ENCODE measurements at places on chromosomes 3 and 15.

DNA sequence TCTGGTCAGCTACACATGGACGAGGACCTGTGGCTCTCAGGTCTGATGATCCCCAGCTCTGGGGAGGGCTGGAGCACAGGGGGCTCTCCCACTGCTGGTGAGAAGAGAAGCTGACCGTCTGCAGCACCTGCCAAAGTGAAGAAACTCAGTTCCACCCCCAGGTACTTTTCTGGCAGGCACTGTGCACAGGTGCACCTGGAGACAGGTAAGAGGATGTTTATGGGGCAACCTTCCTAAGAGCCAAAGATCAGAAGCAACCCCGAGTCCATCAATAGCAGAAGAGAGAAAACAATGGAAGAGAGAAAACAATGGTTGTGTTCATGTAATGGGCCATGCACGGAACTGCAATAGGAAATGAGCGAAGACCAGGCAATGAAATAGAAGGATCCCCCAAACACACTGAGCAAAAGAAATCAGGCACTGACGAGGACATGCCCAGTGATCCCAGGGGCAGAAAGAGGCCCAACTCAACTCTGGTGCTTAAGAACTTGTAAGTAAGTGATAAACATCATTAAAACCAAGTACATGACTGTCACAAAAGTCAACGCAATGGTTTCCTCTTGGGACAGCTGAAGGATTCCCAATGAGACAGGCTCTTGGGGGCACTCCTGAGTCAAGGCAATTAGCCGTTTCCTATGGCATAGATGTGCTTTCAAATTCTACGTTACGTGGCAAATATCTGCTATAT lies 95.0 kb upstream of the ALDH1A3 start:
- DNase-seq = no peak

DNA sequence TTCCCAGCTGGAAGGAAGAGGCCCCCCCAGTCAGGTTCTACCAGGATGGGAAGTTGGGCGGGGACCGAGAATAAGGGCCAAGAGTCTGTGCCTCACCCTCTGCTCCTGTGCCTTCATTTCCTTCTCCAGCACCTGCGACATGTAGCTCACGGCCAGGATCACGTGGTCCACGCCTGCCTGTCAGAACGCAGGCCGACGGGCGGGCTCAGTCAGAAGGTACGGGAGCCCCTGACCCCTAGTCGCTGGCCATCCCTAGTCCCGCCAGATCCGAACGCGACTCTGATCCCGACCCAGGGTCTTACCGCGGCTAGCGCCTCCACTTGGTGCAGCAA lies 489 bp downstream of the GMPPB start:
- peak; percentile 73 for DNase-seq

DNA sequence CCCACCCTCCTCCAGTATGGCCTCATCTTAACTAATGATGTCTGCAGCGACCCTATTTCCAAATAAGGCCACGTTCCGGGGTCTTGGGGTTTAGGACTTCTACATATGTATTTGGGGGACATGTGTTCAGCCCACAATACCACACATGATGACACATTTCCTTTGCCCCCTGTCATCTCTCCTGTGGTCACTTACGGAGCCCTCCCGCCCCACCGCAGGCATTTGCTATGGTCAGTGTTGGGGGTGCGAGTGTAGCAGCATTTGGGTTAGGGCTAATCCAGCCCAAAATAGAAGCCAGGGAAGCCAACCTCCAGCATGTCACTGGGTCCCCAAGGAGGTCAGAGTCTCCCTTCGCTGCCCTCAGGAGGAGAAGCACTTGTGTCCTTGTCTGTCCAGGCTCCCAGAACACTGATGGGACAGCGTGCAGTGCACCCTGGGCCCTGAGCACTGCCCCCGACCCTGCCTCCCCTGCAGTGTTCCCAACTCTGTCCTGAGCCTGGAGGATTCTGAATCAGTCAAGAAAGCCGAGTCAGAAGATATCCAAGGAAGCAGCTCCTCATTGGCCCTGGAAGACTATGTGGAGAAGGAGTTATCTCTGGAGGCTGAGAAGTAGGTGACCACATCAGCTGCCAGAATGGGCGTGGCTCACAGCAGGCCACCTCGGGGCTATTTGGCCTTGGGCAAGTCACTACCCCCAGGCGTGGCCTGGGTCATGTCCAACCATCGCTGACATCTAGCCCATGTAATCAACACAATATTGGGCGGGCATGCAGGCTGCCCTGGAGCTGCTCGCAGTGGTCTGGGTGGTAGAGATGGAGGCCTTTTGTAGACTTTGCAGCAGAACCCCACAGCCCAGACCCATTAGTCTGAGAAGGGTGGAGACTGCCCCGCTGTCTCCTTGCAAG lies 46.9 kb upstream of the FGD5 start:
- no peak for DNase-seq

DNA sequence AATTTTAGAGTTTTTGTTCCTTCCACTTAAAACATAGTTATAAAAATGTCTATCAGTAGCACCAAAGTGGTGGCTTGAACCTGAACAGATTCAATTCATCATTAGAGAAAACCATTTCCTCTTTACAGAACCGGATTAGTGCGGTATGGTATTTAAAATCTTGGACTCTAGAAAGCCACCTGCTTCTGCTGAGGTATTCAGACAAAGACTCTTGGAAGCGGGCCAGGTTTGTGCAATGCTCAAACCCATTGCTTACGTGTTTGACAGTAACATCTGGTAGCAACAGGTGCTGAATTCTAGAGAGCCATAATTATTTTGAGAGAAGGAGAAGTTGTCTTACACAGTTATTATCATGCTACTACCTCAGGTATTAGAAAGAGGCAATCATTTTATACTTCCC lies 290.5 kb downstream of the NAALADL2 start:
- peak; percentile 46 for DNase-seq

GRCh38 chr15:57708047-57708446 lies 1.5 kb downstream of the POLR2M start:
- DNase-seq = no peak

- DNase-seq = no peak
These were observed 11.1 kb upstream of the RPL29 start for GRCh38 chr3:52006820-52007133.

DNA sequence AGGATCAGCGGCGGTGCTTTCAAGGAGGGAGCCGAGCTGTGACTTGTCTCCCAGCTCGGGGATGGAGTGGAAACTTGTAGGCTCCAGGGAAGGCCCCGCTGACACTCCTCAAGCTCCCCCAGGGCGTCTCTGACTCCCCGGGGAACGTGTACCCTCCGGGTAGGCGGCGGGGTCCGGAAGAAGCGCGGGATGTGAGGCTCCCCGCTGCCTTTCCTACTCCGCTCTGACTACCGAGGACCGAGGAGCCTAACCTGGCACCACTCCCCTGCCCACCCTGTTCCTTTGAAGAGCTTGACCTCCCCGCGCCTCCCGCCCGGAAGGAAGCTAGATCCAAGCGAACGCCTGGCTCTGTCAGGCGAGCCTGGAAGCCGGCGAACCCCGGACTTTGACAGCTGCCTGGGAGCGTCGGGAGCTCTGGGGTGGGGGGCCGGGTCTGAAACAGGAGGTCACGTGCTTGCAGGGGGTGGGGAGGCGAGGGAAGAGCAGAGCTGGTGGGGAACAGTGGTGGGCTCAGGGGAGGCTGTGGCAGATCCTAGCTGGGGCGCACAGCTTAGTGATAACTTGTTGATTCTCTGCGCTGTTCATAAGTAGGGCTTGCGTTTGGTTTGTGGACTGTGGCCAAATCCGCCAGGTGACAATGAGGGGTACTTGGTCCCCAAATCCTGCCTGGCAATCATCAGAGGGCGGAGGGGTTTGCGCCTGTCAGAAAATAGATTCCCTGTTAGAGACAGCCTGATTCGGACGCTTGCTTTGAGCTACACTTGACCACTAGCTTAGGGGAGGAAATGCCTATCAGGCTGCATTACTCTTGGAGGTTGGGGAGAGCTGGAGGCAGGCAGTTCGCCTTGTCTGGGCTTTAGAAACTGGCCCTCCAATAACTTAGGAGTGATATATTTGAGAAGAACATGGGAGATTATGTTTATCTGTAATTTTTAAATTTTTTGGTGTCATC lies 1.2 kb downstream of the CLSTN2 start:
- peak; percentile 72 for DNase-seq

- peak; percentile 34 for DNase-seq
These were observed 229.6 kb downstream of the BBX start for GRCh38 chr3:107752202-107752990.

DNA sequence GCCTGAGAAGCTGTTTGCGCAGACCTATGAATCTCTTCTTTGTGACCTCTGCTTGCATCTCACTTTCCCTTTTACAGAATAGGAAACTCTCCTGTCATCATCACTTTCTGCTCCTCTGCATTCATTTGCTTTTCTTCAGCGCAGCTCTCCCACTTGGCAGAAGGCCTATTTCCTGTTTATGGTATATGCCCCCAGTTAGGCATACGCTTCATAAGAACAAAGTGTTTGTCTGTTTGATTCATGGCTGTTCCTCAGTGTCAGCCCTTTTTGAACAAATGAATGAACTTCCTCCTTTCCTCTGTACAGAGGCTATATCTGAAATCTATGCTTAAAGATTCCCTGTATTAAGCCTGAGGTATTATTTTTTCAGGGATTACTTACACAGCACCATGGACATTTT lies 1216.9 kb upstream of the GBE1 start:
- peak; percentile 10 for DNase-seq

DNA sequence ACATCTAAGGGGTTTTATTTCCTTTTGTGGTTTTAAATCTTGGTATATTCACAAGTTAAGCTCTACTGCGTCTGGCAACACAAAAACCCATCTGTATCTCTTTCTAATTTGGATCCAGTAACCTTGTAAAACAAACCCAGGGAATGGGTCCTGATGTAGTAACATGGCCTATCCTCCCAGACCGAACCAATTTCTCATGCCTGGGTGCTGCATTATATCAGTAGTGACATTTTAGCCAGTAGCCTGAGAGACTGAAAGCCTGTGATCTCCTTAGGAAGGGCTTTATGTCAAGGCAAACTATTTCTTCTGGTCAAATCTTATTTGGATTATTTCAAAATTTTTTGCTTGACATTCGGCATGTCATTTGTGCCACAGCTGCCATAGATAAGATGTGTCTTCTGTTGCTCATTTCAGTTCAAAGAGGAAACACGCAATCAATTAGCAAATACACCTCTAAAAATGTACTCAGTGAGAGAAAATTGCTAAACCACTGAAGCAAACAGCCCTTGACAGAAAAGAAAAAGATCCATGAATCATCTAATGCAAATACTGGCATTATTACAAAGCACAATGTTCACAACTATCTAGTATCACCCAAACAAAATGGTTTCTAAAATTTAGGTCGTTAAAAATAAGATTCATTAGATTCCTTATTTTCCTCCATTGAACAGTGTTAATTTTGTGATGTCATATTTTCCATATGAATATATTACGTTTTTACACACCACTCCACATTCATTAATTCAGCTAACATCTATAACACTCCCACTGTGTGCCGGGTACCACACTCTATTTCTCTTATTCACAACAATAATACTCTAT lies 4.0 kb downstream of the NPTN start:
- peak; percentile 69 for DNase-seq

- no peak for DNase-seq
These were observed 83.6 kb upstream of the XCR1 start for GRCh38 chr3:46110701-46111493.

GRCh38 chr3:187689984-187690383 lies 12.4 kb downstream of the RTP2 start:
- no peak for DNase-seq

- no peak for DNase-seq
These were observed 186.6 kb downstream of the TIGIT start for GRCh38 chr3:114480442-114480841.

DNA sequence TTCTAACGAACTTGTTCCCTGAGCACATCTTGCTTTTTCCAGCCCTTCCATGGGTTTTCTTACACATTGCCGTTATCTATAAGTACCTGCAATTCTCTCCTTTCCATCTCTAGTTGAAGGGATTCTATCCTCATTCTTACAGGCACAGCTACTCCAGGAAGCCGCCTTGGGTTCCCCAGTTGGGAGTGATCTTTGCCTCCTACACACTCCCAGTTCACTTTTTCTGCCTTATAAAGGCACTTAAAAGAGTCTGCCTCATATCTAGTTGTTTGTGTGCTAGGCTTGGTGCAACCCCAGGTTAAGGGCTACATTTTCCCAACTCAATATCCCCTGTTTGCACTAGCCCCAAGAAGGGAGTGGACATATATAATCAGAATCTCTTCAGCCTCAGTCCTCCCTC lies 44.0 kb upstream of the IREB2 start:
- DNase-seq = no peak

GRCh38 chr3:151875759-151876158 lies 2.3 kb downstream of the SUCNR1 start:
- no peak for DNase-seq

- no peak for DNase-seq
These were observed 25.6 kb upstream of the LINGO1 start for GRCh38 chr15:77658304-77658703.

GRCh38 chr15:69340243-69340900 lies 41.7 kb downstream of the PAQR5 start:
- no peak for DNase-seq

GRCh38 chr3:120177151-120177550 lies 82.9 kb upstream of the GSK3B start:
- DNase-seq = peak; percentile 61

- no peak for DNase-seq
These were observed 8.3 kb upstream of the UBE2E1 start for GRCh38 chr3:23797491-23797890.

DNA sequence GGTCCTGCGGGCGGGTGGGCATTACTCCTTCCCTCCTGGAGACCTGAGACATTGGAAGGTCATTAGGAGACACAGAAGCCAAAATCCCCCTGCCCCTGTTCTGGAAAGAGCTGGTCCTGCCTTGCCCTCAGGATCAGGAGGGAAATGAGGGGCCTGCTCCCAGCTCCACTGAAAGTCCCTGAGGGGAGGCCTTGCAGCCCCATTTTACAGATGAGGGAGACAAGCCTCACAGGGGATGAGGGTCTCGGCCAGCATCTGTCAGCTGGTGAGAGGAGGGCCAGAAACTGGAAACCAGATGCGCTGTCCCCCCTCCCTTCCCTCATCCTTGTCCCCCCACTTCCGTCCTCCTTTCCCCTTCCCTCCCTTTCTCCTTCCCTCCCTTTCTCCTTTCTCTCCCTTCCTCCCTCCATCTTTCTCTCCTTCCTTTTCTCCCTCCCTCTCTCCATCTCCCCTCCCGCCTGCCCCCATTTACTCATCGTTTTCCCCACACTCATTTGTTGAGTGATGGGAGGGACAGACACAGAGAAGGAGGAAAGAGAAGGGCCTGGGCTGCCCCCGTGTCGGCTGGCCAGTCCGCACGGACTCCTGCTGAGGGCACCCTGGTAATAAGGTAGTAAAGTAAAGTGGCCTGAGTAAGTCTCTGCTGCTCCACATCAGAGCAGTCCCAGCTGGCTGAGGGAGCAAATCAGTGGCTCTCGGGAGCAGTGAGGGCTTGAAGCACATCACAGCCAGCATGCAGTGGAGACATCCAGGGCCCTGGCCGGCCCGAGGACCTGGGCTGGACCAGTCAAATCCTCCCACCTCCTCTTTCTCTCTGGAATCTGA lies 112.4 kb upstream of the ALDH1A3 start:
- DNase-seq = no peak

DNA sequence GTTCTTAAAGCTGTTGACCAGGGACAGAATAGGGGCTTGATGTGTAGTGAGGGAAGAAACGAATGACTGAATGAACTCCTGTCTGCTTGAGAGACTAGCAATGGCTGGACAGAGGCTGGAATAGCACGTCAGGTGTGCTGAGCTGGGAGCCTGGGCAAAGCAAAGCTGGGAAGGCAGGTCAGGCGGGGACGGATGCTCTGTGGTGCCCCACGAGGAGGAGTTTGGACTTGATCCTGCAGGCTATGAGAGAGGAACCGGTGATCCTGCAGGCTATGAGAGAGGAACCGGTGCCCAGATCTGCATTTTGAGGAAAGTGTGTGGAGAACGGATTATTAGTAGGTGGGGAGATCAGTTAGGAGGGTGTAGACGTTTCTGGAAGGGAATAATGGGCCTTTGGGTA lies 31.3 kb upstream of the PSTPIP1 start:
- no peak for DNase-seq
